ENCODE measurements at places on chromosomes 3 and 15. TPM values are rescaled to one million over a fixed set of nuclear protein-coding genes. Genes with fewer than 3 reads are reported as not detected.

CIDEC gene
- total RNA-seq: not detected

CACNA2D3 gene
- total RNA-seq: not detected

SPINK8 gene
- not detected for total RNA-seq

IRAK2 gene
- total RNA-seq: 4.2 TPM

CIB1 gene
- 20.0 TPM for total RNA-seq

LTK gene
- not detected for total RNA-seq

PLSCR5 gene
- total RNA-seq: not detected

SLC35A5 gene
- total RNA-seq: 31.5 TPM

C3orf70 gene
- total RNA-seq: 0.64 TPM

SAMD7 gene
- total RNA-seq: not detected

SNRPN gene
- total RNA-seq: 111 TPM

DAG1 gene
- total RNA-seq: 33.1 TPM

PIERCE2 gene
- 6.5 TPM for total RNA-seq

INSYN1 gene
- 0.52 TPM for total RNA-seq

QTRT2 gene
- 11.8 TPM for total RNA-seq

ZNF385D gene
- 0.40 TPM for total RNA-seq

All from epithelial cell of alveolus of lung (primary cell).